NCI-H524 treated with DMSO at 0.1 percent for 48 hours (cell line): ENCODE measurements at places on chromosomes 13 and 19.

GRCh38 chr19:1465191-1466016 lies 13.6 kb downstream of the C19orf25 start:
- DNase-seq, result no peak

GRCh38 chr13:26873386-26873698 lies 112.8 kb upstream of the GPR12 start:
- no peak for DNase-seq

DNA sequence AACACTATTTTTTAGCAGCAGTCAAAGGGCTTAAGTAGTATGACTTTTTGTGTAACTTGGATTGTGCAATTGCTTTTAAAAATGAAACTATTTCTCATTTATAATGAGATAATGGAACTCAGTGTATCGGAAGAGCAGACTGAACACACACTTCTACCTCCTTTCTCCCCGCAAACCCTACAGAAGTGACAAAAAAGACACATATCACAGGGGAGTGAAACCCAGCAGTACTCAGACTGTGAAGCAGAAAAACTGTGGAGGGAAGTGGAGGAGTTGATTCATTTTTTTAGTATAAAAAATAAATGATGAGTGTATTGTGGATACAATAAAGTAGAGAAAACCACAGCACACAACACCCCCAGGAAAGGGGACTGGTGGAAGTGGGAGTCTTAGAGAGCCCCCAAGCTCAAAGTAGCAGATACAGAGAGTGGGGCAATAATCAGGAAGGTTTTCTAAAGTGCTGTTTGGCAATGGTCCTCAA lies 9.7 kb downstream of the LPAR6 start:
- DNase-seq, result no peak

DNA sequence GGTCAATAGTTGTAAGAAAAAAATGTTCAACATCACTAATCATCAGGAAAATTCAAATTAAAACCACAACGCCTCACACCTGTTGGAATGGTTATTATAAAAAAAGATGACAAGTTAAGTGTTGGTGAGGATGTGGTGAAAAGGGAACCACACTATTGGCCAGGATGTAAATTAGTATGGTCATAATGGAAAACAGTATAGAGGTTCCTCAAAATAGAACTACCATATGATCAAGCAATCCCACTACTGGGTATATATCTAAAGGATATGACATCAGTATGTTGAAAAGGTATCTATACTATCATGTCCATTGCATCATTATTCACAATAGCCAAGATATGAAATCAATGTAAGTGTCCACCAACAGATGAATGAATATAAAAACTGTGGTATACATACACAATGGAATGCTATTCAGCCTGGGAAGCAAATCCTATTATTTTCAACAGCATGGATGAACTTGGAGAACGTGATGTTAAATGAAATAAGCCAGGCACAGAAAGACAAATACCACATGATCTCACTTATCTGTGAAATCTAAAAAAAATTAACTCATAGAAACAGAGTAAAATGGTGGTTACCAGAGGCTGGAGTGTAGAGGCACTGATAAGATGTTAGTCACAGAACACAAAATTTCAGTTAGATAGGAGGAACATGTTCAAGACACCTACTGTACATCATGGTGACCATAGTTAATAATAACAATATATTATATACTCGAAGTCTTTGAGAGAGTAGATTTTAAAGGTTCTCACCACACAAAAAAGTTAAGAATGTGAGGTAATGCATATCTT lies 56.6 kb downstream of the TBC1D4 start:
- no peak for DNase-seq

- DNase-seq, result no peak
Observed at GRCh38 chr19:35045667-35046300, 4.3 kb downstream of the HPN start.

GRCh38 chr13:40749327-40749726 lies 21.7 kb downstream of the MRPS31 start:
- no peak for DNase-seq

DNA sequence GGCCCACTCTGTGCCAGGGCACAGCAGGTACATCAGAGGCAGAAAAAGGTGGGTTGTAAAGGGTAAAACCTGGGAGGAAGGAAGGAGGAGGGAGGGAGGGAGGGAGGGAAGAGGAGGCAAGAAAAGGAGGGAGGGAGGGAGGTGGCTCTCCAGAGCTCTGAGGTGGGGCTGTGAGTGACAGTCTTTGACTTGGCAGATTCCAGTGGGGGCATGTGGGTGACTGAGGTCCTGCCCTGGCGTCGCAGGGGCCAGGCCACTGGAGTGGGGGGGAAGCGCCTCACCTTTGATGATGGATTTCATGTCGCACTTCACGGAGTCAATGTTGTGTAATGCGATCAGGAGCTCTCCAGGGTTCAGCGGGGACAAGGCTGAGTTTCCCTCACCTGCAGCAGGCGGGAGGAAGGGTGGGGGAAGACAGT lies 6.0 kb upstream of the RSPH6A start:
- DNase-seq, result no peak
